GM06990 (cell line): ENCODE measurements at places on chromosomes 6 and 20.

GRCh38 chr6:30590509-30590908 lies 19.3 kb downstream of the ABCF1 start:
- DNase-seq = no peak

- no peak for DNase-seq
Observed at GRCh38 chr6:31498748-31499147, 803 bp downstream of the MICB start.

GRCh38 chr6:106747139-106747538 lies 117.8 kb downstream of the QRSL1 start:
- no peak for DNase-seq

GRCh38 chr6:124339610-124340334 lies 536.1 kb downstream of the NKAIN2 start:
- DNase-seq = no peak

- DNase-seq = no peak
Observed at GRCh38 chr20:20297181-20297580, 70.7 kb upstream of the INSM1 start.

DNA sequence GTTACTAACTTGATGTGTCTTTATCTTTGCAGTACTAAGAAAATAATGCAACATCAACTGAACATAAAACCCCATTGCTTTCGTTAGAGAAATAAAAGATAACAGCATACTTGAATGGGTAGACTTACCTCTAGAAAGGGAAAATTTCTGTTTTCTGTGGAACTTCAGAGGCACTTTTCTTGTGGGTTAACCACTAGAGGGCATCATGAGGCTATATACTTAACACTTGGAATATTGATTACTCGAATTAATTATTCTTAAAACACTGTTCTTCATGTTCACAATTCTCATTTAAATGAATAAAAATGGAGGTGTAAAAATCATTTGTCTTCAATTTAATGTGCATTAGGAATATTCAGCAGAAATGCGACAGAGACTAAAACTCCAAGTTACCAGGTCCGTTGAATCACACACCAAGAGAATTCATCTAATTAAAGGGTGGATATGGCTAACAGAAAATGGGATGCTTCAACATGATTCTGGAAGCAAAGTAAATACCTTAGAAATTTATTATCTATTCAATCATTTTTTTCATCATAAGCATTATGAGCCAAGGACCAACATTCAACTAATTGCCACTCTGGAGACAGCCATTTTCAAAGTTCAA lies 330.8 kb upstream of the PREP start:
- DNase-seq = no peak

DNA sequence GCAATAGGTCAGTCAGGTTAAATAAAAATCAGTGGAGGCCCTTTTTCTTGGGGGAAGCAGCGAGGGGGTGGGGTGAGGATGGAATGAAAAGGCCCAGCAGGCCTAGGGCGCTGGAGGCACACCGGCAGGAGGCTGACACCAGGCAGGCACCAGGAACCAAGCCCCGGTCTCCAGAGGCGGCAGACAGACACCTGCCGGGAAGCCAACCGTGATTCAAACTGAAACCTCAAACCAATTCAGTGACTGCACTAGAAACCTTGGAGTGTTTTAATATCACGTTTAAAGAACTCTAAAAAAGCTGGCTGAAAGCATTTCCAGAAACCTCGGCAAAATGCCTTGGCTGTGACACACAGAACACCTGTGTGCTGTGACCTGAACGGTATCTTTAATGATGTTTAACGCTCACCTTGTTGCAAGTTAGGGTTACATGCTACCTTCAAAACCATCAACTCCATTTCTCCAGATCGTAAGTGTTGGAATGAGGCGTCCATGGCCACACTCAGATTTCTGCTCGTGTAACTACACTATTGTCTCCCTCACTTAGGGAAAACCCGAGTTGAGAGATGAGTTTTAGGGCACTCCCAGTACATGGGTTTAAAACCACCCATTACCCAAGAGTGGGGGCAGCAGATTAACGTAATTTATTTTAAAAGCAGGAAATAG lies 27.2 kb downstream of the DIDO1 start:
- DNase-seq = peak; percentile 42

- DNase-seq = no peak
Observed at GRCh38 chr6:135779213-135779612, 72.3 kb upstream of the PDE7B start.

GRCh38 chr20:24721891-24722568 lies 227.0 kb upstream of the CST7 start:
- DNase-seq = no peak

GRCh38 chr6:34657307-34657978 lies 39.1 kb downstream of the ILRUN start:
- no peak for DNase-seq

DNA sequence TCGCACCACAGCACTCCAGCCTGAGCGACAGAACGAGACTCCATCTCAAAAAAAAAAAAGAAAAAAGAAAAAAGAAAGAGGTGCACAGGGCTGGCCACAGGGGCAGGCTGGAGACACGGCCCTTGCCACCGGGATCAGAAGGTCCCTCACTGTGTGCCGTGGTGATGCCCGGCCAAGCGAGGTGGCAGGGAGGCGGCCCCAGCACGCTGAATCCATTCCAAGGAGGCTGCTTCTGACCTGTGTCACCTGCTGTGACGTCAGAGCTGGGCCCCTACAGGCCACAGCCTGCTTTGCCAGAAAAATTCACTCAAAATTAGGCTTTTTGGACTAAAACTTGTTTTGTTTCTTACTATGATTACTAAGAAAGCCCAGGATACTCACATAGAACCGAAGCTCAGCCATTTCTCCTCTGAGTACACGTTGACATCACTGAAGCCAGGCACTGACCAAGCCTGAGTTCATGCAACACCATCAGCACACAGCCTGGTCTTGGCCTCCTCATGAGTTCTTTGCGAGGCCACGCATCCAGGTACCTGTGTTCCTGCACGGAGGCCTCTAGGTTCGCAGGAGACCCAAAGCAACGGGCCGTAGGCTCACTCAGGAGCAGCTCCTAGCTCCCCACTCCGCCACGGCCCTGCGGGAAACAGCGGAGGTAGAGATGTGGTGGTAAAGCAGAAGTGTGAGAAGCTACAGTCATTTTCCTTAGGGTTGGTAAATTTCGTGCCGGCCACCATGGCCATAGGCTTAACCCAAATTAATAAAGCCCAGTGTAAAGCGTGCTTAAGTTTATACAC lies 67.8 kb downstream of the THBS2 start:
- no peak for DNase-seq

GRCh38 chr6:9499709-9500108 lies 915.2 kb downstream of the TFAP2A start:
- DNase-seq = no peak

DNA sequence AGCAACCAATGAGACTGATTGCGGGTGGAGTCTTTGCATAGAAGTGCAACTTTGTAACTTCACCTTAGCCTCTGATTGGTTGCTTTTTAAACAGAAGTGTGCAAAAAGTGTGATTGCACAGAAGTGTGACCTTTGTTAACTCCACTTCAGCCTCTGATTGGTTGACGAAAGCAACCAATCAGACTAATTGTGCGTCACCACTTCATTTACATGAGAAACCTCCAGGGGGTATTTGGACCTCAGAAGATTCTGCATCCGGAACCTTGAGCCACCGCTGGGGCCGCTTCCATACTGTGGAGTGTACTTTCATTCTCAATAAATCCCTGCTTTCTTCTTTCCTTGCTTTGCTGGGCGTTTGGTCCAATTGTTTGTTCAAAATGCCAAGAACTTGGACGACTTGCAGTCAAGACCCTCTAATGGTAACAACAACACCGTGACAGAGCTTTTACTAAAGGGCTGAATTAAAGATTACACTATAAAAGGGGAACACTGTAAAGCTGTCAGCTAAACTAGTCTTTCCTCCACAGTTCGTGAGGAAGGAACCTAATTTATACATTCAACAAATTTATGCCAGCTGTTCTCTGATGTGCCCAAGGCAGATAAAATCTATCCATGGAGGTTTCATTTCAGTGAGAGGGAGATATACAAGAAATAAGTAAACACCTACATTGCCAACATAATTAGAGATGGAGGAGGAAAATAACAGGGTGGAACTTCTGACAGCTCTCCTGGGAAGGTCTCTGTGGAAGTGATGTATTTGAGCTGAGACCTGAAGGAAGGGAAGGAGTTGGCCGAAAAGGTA lies 1.4 kb upstream of the HECA start:
- DNase-seq = no peak

DNA sequence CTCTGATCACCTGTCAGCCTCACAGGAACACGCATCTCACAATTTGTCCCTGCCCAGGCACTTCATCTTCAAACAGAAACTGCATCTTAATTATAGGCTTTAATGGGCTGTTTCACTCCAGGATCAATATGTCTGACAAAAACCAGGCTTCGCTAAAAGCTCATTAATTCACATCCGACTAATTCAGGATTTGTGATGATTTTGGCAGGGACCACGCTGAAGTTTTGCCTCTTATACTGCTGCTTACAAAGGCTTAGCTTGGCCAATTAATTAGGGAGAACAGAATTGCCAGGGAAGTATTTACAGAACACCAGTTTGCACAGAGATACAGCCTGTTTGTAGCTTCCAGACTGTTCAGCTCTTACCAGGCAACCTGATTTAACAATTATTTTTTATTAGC lies 541.0 kb upstream of the SPTLC3 start:
- no peak for DNase-seq

DNA sequence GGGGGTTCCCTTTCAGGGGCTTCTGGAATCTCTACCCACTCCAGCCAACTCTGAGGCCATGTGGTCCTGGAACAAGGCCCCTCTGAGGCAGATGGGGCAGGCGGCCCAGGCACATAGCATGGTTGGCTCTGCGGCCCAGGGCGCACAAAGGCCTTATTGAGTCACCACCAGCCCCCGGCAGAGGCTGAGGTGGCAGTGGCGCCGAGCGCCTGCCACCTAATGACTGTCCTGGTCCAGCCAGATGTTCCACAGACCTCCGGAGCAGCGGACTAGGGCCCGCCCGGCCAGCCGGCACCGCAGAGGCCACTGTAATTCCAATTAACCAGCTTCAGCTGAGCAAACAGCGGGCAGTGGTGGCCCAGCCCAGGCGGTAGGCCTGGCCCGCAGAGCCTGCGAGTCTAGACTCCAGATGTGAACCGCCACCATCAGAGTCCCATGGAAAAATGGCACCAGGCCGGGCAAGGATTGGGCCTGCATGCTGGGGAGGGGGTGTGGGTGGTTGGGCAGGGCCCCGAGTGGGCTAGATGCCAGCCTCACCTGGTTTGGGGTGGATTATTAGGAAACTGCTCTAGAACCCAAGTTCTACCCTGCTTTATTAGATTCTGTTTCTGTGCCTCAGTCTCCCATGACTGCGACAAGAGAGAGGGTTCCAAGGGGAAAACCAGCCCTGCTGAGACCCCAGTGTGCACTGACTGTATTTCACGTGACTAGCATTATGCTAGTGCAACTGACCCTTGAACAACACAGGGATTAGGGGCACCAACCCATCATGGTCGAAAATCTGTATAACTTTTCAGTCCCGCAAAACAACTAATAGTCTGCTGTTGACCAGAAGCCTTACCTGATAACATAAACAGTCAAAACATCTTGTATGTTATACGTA lies 34.1 kb upstream of the ID1 start:
- DNase-seq = no peak

- peak; percentile 67 for DNase-seq
Observed at GRCh38 chr6:44237021-44237812, 9.7 kb upstream of the HSP90AB1 start.

DNA sequence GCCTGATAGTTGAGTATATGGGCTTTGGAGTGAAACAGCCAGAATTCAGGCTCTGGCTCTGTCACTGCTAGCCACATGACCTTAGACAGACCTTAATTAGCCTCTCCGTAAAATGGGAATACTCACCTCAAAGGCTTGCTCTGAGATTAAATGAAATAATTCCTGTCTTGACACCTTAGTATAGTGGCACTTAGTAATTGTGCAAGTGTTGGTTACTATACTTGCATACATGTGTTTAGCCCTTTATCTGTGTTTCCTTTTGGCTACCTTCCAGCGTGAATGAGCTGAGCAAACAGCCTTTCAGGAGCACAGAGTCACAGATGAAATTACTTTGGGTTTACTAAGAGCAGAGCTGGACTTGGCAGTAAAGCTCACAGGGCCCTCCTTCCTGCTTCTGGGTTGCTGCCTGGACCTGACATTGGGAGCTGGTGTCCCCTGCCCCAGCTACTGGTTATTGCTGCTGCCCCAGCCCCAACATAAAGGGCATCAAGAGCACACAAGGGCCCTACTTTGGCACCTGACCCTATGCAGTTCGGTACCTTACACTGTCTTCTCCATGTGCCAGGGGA lies 32.8 kb downstream of the CD164 start:
- no peak for DNase-seq

- DNase-seq = no peak
Observed at GRCh38 chr20:7879883-7880282, 60.4 kb downstream of the HAO1 start.

GRCh38 chr20:15185322-15185721 lies 847.9 kb upstream of the FLRT3 start:
- no peak for DNase-seq

DNA sequence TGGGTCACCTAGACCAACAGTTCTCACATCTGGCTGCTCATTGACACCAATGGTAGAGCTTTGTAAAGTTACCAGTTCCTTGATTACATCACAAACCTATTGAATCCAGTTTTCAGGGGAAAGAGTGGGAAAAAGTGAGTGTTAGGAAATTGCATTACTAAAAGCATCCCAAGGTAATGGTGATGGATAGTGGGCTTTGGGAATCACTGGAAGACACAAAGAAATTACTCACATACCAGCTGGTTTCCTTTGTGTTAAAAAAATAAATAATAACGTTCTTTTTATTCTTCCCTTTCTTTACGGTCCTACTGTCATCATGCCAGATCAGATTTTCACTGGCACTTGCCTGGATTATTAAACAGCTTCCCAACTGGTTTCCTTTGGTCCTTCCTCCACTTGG lies 370.7 kb downstream of the RFPL4B start:
- DNase-seq = no peak

GRCh38 chr20:48407710-48408109 lies 420.1 kb downstream of the PREX1 start:
- no peak for DNase-seq

GRCh38 chr6:90948540-90948939 lies 361.7 kb upstream of the MAP3K7 start:
- no peak for DNase-seq

DNA sequence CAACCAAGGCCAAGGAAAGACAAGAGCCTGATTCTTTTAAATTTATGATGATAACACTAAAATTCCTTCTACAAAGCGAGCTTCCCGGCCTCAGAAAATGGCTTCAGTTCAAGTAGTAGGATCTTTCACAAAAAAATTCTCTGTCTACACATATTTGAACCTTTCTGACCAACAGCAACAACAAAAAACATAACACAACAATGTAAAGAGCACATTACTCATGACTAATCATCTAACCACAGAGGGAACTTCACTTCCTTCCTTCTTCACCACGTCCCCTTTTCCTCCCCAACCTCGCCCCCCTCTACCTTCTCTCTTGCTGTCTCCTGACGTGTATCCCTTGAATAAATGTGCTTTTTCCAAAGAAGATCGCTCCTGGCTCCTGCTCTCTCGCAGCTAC lies 228.2 kb downstream of the MYLK4 start:
- DNase-seq = no peak

- no peak for DNase-seq
Observed at GRCh38 chr6:72787391-72788031, 165.6 kb downstream of the KCNQ5 start.
